GM04504 (cell line): ENCODE measurements at places on chromosomes 4 and X.

DNA sequence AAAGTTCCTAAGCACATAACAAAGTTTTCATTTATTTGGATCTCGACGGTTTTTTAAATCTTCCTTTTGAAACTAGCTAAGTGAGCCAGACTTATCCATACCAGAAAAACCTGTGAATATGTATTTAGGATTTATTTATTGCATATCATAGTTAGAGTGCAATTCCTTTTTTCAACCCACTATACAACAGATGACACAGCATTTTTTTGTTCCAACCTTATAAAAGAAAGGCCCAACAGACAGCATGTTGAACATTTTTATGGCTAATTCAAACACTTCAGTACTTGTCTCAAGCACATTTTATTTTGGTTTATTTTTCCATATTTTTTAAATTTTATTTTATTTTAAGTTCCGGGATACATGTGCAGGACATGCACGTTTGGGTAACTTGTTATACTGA, 15.1 kb upstream of the RNF128 start:
- no peak for DNase-seq

GRCh38 chrX:153921511-153922446, 4.3 kb downstream of the ARHGAP4 start:
- no peak for DNase-seq

- no peak for DNase-seq
Measured at GRCh38 chrX:120560405-120560841, 339 bp downstream of the CUL4B start.

- no peak for DNase-seq
Measured at GRCh38 chr4:57280481-57280880, 170.3 kb upstream of the IGFBP7 start.

DNA sequence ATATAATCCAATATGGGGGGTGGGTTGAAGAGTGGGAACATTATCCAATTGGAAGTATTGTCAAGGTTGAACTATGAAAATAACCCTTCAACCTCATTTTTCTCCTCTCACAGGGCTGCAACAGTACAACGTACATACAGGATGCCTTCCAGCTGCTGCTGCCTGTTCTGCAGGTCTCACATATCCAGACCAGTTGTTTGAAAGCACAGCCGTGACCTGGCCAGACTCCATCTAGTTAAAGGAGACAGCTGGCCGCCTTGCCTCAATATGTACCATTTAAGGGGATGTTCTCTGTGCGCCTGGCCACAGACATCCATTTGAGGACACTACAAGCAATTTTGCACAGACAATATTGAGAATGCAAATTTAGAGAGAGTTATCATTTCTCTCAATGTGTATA, 75.7 kb downstream of the FAM114A1 start:
- no peak for DNase-seq

DNA sequence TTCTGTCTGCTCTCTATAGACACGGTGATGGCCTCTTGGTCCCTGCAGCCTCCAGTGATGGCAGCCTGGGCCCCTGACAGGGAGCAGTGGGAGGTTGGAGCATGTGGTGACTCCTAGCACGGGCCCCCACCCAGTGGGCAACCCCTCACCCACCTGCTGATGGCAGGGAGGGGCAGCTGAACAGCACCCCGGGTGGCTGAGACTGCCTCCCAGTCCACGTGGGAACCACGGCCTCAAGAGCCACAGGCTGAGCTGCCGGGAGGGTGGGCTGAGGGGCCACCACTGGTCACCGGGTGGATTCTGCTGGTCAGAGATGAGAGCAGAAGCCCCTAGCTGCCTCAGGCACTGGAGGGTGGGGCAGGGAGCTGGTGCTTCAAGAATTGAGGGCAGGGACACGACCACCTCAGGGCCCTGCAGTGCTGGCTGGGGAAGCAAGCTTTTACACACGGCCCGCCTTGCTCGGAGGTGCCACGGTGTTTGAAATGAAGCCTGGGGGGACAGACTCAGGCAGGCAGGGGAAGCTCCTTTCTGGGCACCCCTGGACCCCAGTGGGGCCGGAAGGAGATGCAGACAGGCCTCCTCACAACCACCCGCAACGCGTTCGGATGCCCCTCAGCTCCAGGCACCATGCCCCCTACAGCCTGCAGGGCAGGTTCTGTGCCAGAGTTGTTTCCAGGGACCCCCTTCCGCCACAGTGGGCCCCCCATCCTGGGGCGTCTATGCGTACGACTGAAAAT, 6.3 kb upstream of the HAUS3 start:
- no peak for DNase-seq

DNA sequence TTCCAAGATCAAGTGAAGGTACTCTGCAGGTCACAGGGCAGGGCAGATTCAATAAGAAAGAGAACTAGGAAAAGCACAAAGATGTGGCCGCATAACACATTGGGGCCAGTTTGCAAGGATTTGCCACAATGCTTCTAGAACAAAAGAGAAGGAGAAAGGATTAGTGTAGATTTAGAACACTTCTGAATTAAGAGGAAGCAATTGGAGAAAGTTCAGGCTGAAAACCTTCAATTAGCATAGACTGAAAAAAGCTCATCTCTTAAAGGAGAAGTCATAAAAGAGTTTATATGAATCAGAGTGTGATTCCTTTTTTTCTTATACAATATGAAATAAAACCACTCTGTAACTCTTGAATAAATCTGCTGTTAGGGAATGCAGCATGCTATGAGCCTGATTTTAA, 215.6 kb upstream of the FAT1 start:
- no peak for DNase-seq

DNA sequence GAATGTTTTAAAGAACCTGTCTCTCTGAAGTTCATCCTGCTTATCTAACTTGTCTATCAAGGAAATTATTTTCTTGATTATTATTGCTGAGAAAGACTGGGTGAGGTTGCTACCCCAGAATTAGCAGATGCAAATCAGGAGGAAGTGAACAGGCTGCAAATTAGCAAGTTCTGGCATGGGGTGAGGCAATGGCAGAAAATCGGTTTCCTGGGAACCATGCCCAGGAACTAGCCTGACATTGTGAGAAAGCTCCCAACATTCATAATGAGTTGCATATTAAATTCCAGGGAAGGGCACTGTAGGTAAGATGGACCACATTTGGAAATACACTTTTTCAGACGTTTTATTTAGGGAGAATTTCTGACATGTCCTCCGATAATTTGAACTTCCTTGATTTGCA, 11.6 kb downstream of the ARSF start:
- DNase-seq: no peak

DNA sequence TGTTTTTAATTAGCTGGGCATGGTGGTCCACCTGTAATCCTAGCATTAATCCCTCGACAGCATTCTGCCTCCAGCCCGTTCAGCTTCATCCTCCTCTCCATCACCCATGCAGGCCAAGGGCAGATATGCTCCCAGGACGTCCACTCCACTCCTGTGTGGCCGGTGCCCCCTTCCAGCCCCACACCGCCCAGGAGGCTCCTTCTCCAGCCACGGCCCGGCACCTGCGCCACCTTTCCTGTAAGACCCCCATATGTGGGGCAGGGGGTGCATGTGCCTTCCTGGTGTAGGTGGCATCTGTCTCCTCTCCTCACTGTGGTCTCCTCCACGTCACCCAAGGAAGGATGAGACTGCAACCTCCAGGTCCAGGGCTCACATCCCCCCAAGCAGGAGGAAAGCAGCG, 57.0 kb upstream of the MXD4 start:
- no peak for DNase-seq

- peak; percentile 65 for DNase-seq
Measured at GRCh38 chrX:66638591-66639500, at the start of gene EDA2R. Gene EDA2R (minus strand): TSS chrX:66639078. CDS start chrX:66616020, 23,058 bp downstream.

- no peak for DNase-seq
Measured at GRCh38 chr4:28109801-28110200, 1249.2 kb downstream of the STIM2 start.

GRCh38 chr4:120922381-120923206, at the start of gene PRDM5:
Gene PRDM5 (minus strand): TSS chr4:120922726. CDS start chr4:120922608, 118 bp downstream.
- DNase-seq: peak; percentile 28

- no peak for DNase-seq
Measured at GRCh38 chr4:137283737-137284136, 248.6 kb downstream of the PCDH18 start.

GRCh38 chr4:93320356-93320755, 508.2 kb upstream of the ATOH1 start:
- DNase-seq: no peak

DNA sequence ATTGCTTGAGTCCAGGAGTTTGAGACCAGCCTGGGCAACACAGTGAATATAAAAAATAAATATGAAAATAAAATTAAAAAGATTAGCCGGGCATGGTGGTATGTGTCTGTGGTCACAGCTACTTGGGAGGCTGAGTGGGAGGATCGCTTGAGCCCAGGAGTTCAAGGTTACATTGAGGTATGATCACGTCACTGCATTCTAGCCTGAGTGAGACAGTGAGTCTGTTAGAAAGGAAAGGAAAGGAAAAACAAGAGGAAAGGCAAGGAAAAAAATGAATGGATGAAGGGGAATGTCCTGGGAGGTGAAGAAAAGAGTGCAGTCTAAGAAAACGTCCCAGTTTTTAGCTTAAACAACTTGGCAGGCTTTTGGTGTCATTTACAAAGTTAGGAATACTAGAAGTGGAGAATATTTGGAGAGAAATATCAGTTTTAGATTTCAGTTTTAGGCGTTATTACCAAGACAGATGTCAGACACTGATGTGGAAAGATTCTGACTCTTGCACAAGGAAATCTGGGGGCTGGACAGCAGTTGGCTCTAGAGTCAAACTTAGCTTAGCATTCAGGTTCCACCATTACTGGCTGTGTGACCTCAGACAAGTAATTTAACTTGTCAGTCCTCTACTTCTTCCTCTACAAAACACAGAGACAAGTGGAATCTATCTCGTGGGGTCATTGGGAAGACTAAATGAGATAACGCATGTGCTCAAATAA, 139.0 kb downstream of the TSPAN5 start:
- DNase-seq: no peak

DNA sequence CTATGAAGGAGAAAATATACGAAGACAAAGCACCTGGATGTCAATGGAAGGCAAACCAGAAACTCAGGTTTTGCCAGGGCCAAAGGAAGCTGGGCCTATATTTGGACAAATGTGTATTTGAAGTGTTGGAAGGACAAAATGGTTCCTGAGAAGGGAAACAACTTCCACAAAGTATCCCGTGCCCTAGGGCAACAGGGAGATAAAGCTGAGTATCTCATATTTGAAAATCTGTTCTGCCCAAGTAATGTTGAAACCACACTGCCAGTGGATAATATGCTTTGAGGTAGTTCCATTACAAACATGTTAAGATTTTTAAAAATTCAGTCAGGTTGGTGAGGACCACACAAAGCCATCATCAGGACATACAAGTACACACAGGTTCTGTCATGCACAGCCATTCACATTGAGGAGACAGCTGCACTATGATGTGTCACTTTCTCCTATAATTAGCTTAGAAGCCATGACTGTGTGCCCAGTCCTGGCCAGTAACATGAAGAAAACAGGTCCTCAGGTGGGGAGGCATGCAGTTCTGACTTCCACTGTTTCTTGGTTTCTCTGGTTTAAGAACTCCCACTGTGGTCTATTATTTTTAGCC, 116.4 kb downstream of the PWWP3B start:
- DNase-seq: no peak

DNA sequence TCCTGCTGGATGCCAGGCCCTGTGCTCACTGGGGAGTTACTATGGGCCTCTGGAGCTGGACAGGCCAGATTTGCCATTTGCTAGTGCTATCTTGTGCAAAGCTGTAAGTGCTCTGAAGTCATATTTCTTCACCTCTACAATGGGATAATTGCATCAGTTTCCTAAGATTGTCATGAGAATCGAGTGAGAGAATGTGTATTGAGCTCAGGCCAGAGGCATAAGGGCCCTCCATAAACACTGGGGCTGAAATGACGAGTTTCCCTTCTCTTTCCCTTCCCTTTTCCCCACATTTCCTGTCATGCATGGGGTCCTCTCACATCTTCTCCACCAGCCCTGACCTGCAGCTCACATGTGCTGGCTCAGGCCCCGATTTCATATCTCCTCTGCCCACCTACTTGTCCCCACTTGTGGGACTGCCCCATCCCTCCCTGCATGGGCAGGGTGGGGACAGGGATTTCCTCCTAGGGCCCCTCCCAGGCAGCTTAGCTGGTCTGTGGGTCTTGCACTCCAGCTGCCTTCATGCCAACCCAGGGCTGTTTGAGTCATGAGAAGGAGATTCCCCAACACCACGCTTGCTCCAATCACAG, 358.8 kb downstream of the MID1IP1 start:
- DNase-seq: no peak

DNA sequence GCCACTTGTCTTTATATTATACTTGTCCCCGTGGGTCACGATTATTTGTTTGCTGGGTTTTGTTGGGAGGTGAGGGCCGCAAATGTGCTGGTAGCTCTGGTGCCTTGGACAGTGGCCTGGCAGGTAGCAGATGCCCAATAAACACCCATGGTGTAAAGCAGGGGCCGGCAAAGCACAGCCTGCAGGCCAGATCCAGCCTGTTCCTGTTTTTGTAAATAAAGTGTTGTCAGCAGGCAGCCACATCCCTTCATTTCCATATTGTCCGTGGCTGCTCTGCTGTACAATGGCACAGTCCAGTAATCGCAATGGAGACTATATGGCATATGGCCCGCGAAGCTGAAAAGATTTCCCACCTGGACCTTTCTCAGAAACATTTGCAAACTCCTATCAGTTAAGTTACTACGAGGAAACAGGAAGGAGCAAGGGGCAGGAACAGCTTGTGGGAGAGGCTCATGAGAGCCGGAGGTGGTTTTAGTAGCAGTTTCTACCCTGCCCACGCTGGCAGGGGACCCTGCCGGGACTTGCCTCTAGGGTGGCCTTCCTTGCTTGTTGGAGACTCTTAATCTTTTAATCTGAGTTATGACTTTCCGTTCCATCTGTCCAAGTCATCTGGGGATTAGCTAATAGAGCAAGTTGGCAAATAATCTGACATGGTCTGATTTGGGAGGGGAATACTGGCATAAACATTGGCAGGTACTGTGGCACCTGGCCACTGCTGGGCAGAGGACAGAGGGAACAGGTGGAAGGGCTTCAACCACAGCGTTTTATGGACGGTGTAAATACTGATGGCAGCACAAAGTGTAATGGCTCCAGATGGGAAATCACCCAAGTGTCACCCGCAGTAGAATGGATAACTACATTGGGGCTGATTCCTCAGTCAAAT, 19.6 kb downstream of the CLCN4 start:
- DNase-seq: no peak

GRCh38 chr4:105210916-105211315, 64.2 kb downstream of the TET2 start:
- no peak for DNase-seq

- DNase-seq: no peak
Measured at GRCh38 chrX:116236666-116237065, 66.1 kb downstream of the AGTR2 start.

GRCh38 chrX:7515681-7516413, 327.1 kb upstream of the VCX start:
- DNase-seq: no peak

GRCh38 chrX:107629540-107629909, 1.2 kb downstream of the PRPS1 start:
- no peak for DNase-seq
